ENCODE measurements at places on chromosomes 3 and 15.

DNA sequence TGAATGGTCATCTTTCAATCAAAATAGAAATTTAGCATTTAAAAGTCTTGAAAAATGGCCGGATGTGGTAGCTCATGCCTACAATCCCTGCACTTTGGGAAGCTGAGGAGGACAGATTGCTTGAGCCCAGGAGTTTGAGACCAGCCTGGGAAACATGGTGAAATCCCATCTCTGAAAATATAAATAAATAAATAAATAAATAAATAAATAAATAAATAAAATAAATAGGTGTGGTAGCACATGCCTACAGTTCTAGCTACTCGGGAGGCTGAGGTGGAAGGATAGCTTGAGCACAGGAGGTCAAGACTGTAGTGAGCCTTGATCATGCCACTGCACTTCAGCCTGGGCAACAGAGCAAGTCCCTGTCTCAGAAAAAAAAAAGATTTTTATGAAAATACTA is 25.9 kb downstream of the SLC30A4 start:
- no peak for DNase-seq

GRCh38 chr3:138114988-138115971 is at the start of gene DZIP1L:
Gene DZIP1L, minus strand, starts transcription at chr3:138115608. Its CDS starts 11,637 bp downstream, at chr3:138103971.
- no peak for DNase-seq

- DNase-seq: no peak
Measured at GRCh38 chr15:99718421-99718820, 14.8 kb downstream of the LYSMD4 start.

GRCh38 chr3:120646771-120647432 is 35.1 kb downstream of the HGD start:
- DNase-seq: no peak

DNA sequence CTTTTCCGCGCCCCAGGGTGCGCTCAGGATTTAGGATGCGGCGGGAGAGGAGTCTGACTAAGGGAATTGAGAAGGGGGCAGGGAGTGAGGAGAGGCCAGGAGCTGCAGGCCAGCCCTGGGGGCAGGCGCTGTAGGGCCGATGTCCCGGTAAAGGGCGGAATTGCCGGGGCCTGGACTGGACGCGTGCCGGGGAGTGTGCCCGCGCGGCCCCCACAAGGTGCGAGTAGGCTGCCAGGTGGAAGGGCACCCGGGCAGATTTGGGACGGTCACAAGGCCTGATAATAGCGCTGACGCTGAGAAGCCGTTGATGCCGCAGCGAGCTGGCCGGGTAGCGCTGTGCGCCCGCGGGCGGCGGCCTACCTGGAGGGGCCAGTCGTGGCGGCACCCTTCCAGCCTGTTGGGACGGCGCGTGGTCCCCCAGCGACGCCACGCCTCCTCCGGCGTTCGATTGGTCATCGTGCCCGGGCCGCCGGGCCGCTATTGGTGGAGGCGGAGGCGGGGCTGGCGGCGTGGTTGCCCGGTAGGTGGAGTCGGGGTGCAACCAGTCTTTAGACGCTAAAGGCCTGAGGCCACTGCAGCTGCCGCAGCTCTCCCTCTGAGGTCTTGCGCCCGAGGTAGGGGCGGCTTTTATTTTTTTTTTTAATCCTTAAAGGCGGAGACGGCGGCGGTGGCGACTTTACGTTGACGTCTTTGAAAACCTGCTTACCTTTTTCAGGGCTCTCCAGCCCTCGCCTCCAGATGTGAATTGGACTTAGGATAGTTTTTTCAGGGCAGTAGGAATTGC is 903 bp downstream of the SLC25A38 start:
- DNase-seq: peak; percentile 88

DNA sequence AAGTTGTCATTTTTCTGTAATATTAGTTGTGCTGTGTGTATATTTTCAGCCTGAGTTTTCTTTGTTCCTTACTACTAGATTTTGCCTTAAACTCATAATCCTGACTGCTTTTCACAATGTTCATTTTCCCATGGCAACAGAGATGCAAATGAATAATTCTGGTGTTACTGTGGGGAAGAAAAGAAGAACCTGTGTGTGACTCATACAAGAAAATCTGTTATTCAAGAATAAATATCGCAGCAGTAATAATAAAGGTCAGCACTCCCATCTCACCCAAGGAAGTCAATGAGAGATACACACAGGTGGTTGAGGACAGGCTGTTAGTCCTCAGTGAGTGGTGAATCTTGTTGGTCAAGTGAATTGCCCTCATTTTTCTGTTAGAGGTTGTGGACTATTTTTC is 656.6 kb upstream of the NAALADL2 start:
- no peak for DNase-seq

DNA sequence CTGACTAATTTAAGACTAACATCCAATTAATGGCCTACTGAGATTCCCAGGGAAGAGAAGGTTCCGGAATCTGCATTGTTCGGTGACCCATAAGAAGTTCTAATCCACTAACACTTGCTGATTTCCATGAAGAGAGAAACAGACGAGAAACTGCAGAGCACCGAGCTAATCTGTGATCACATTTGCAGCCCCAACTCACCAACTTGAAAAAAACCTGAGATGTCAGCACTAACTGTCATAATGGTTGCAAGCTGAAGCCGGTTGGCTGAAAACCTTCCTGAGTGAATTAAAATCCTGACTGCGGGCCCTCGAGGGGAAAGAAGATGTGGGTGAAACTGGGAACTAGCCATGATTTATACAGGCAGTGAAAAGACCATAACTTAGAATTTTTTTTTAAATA is 204.8 kb upstream of the IGF1R start:
- DNase-seq: no peak

- no peak for DNase-seq
Measured at GRCh38 chr3:129276385-129276784, 2.3 kb upstream of the HMCES start.

DNA sequence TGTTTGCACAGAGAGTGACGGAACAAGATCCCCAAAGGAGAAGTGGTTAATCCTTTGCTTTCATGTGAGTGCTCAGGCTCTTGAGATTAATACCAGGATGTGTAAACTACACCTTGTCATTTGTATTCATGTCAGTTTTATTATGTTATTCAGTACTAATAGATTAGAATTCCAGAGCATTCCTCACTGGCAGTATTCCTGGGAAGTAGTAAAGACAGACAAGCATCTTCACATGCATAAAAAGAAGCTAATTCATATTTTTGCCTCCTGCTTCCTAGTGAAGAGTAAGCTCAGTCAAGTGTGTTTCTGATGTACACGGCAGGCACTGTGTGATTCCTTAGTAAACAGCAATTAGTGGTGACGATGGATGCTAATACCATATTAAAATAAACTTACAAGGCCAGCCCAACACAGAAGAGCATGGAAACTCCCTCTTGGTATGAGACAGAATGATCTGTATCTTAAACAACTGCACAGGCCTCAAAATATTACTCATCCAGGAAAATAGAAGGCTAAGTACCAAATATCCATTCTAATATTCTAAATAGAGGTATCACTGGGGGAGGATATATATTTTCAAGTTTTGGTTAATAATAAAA is 336.8 kb upstream of the MCTP2 start:
- DNase-seq: no peak

GRCh38 chr3:178537122-178537705 is 978 bp downstream of the KCNMB2 start:
- no peak for DNase-seq

DNA sequence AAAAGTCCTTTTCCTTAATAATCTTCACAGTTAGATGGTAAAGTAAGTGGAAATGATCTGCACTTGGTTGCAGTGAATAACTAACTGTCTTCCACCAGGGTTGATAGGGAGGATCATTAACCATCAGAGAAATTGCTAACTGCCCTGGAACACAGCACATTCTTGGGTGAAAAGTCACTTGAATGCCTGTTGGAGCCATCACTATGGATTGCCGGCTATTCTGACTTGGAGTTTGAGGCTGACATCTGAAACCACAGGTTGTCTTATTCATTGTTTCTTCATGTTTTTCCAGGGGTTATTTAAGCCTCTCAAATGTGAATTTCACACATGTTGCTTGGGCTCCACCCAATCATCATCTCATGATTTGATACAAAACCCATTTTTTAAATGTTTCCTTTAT is 901.4 kb downstream of the MCTP2 start:
- DNase-seq: no peak

GRCh38 chr3:102360183-102360860 is 74.5 kb upstream of the ZPLD1 start:
- DNase-seq: no peak

DNA sequence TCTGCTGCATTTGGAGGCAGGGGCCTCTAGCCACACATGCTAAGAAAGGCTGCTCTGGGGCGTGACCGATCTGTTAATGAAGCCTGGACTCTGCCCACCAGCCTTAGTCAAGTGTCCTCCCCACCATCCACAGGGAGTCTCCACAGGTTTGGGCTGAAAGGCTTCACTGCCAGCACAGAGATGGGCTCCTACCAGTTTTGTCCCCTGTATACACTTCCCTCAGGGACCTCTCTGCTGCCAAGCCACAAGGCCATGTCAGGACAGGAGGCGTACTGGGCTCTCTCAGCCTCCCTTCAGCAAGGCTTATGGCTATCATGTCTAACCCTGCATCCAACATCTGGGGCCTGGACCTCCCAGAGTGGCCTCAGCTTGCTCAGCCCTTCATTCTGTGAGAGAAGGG is 23.5 kb downstream of the KIF9 start:
- DNase-seq: no peak

- DNase-seq: no peak
Measured at GRCh38 chr15:85406916-85407315, 26.5 kb downstream of the AKAP13 start.

DNA sequence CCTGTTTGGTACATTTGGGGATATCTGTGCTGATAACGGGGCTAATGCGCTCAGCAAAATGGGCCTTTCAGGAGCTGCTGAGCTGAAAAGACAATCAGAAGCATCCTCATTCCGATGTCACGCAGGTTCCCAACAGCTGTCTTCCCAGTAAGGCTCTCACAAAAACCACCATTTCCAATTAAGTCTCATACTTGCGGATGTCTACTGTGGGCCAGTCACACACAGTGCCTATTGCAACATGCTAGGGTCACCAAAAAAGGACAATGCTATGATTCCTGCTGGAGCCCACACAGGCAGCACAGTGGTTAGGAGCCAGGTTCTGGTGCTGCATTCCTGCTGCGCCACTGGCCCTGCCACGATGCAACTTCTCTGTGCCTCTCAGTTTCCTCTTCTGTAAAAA is 16.4 kb upstream of the LDHAL6B start:
- DNase-seq: no peak

DNA sequence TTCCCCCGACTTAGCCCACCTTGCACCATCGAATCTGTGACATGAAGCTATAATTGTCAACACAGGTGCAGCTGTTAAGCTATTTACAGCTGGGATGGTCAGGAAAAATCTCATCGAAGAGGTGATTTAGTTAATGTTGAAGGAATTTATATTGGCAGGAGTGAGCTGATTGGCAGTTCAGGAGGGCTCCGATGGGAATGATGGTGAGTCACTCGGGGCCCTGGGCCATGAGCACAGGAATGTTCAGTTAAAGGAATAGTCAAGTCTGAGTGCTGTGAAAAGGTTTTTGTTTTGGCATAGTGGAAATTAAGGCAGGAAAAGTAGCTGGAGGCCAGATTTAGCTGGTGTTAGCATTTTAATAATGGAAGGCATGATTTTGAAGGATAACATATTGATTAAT is 95.7 kb downstream of the OXSM start:
- DNase-seq: no peak

DNA sequence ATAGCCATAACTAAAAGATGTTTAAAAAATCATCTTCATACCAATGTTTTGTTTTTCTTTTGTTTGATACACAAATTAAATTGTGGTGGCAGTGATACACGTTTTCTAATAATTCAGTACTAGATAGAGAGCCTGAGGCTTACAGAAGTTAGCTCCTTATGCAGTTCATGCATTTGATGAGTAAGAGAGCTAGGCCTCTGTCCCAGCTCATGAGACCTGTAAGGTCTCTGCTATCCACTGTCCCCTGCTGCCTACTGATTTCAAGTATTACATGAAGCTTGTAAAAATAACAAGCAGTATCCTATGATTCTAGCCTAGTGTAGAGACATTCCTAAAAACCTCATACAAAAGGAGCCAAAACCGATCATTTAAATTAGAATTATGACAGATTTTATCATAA is 144.5 kb downstream of the MBNL1 start:
- DNase-seq: no peak

DNA sequence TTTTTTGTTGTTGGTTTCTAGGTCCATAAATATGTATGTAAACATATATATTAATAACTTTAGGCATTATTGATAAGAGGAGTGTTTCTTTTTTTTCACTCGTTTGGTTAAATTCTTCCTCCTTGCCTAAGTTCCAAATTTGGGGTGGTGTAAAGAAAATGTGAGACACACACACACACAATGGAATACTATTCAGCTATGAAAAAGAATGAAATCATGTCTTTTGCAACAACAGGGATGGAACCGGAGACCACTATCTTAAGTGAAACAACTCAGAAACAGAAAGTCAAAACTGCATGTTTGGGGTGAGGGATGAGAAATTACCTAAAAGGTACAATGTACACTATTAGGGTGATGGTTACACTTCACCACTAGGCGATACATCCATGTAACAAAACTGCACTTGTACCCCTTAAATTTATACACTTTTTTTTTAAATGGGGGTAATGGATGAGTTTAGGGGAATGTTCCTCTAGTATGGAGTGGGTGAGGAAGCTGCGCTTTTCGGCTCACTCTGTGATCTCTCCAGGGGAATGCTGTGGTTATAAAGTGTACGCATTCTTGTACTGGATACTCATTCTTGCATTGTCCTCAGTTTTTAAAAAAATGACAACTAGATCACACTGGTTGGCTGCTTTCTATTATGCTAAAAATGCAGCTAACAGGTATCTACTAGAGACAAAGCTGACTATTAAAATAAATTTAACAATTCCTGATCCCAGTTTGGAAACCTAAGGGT is 50.8 kb upstream of the PPARG start:
- DNase-seq: no peak

DNA sequence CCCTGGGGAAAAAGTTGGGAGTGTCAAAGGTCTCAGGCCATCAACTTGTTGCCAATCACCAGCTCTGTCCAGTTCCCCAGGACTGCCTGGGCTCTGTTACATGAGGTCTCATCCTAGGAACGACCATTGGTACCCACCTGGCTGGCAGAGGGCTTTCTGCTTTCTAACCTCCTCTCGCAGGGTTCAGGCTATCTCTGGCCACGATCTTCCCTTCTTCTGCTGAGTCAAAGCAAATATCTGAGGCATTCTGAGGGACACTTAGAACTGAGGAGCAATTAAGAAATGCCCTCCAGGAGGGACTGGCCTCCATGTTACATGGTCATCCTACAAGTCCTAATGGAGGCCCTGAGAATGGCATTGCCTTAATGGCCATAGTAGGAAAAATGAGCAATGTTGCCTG is 77.4 kb downstream of the TGFBR2 start:
- DNase-seq: no peak

DNA sequence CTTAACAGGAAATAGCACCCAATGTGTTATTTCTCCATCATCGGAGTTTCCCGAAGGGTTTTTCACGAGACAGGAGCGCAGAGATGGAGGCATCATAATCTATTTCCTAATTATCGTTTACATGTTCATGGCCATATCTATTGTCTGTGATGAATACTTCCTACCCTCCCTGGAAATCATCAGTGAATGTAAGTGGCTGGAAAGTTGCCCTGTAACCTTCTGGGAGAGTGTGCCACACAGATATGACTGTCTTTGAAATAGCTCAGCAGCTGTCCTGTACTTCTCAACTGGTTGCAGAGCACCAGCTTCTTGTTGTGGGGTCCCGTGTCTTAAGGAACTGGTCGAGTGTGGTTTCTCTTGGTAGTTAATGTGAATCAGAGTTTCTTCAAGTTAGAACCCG is 1.1 kb downstream of the SLC24A5 start:
- no peak for DNase-seq

GRCh38 chr15:46127361-46127874 is 492.6 kb downstream of the SQOR start:
- DNase-seq: no peak
